Adrenal gland (tissue), 19 donors: ENCODE measurements at places on chromosomes 2 and 18. TPM values are rescaled to one million over a fixed set of nuclear protein-coding genes. Genes with fewer than 3 reads are reported as not detected.

DNA sequence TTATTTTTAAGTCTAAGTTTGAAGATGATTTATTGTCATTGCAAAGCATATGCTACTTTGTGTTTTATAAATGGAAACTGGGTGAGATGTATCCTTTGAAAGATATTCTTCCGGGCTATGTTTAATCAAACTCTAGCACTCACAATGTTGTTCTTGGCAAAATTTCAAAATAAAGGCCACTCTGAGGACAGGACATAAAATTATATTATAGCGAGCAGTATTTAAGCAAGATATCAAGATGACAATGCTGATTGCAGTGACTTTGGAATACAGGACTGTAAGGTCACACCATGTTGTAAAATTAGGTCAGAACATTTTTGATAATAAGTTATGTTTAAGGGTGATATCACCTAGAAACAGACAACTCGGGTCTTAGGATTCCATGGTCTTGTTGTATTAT is 14.2 kb downstream of the RPRM start:
- H3K4me1 ChIP-seq = no peaks in the 10 kb centered on the region
- H3K27me3 ChIP-seq = no peaks in the 10 kb centered on the region
- no peak overlapping the region for H3K4me3 ChIP-seq
- no peaks in the 10 kb centered on the region for H3K36me3 ChIP-seq

GRCh38 chr2:182324665-182325064 is 102.2 kb downstream of the PDE1A start:
- H3K4me1 ChIP-seq = no peaks in the 10 kb centered on the region
- H3K36me3 ChIP-seq = no peaks in the 10 kb centered on the region
- DNase-seq = no peak
- no peak overlapping the region for H3K4me3 ChIP-seq

Gene APOB
- 0.13 TPM for total RNA-seq

DNA sequence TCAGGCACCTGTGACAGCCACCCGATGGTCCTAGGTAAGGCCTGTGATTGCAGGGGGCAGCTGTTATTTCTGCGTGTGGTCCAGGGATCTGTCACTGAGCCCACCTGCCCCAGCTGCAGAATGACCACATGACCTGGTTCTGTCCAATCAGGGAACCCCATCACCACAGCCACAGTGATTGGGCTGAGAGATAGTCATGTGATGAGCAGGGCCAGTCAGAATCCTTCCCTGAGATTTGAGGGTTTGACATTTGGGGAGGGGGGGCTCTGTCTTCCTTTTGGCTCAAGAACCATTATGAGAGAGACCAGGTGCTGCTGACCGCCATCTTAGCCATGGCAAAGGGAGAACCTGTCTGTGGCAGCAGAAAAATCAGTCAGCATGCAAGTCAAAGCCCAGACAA is 147.2 kb downstream of the SMAD7 start:
- H3K4me1 ChIP-seq = peaks cover 6% of the 10 kb centered on the region
- H3K4me3 ChIP-seq = no peak overlapping the region
- H3K27ac ChIP-seq = no peak overlapping the region
- no peaks in the 10 kb centered on the region for H3K36me3 ChIP-seq

Gene MROH2A
- total RNA-seq = not detected

- H3K4me3 ChIP-seq = no peak overlapping the region
- no peaks in the 10 kb centered on the region for H3K36me3 ChIP-seq
- DNase-seq = no peak
- no peaks in the 10 kb centered on the region for H3K4me1 ChIP-seq
- no peaks in the 10 kb centered on the region for H3K27me3 ChIP-seq
Measured at GRCh38 chr2:136055929-136056688, 61.8 kb downstream of the CXCR4 start.

- no peak overlapping the region for H3K4me3 ChIP-seq
- DNase-seq = no peak
- no peaks in the 10 kb centered on the region for H3K27me3 ChIP-seq
- H3K27ac ChIP-seq = no peak overlapping the region
- H3K4me1 ChIP-seq = no peaks in the 10 kb centered on the region
Measured at GRCh38 chr2:224120986-224121385, 81.9 kb upstream of the SERPINE2 start.

- no peak overlapping the region for H3K4me3 ChIP-seq
- H3K36me3 ChIP-seq = no peaks in the 10 kb centered on the region
- no peak overlapping the region for H3K27ac ChIP-seq
- DNase-seq = no peak
Measured at GRCh38 chr2:46917628-46918027, 2.0 kb upstream of the MCFD2 start.

- H3K36me3 ChIP-seq = no peaks in the 10 kb centered on the region
- DNase-seq = no peak
- peaks cover 20% of the 10 kb centered on the region for H3K4me1 ChIP-seq
- no peak overlapping the region for H3K4me3 ChIP-seq
- H3K27me3 ChIP-seq = no peaks in the 10 kb centered on the region
- peak overlapping the region; percentile 37 for H3K27ac ChIP-seq
Measured at GRCh38 chr2:113285816-113286215, 7.1 kb upstream of the PAX8 start.

- H3K36me3 ChIP-seq = no peaks in the 10 kb centered on the region
- DNase-seq = no peak
Measured at GRCh38 chr2:33531549-33532059, 55.2 kb downstream of the RASGRP3 start.

- no peak overlapping the region for H3K27ac ChIP-seq
- no peak overlapping the region for H3K4me3 ChIP-seq
- DNase-seq = no peak
- no peaks in the 10 kb centered on the region for H3K36me3 ChIP-seq
Measured at GRCh38 chr2:24253303-24253919, 78.6 kb downstream of the FAM228A start.

GRCh38 chr2:206011018-206011614 is 74.9 kb downstream of the INO80D start:
- H3K36me3 ChIP-seq = peaks cover 39% of the 10 kb centered on the region
- H3K4me3 ChIP-seq = no peak overlapping the region
- no peaks in the 10 kb centered on the region for H3K4me1 ChIP-seq
- DNase-seq = no peak
- H3K27ac ChIP-seq = no peak overlapping the region

Gene UBXN2A
- 8.7 TPM for total RNA-seq

GRCh38 chr2:45778720-45779171 is 127.3 kb downstream of the PRKCE start:
- DNase-seq = peak; percentile 79
- no peak overlapping the region for H3K27ac ChIP-seq
- H3K27me3 ChIP-seq = no peaks in the 10 kb centered on the region
- no peaks in the 10 kb centered on the region for H3K36me3 ChIP-seq
- H3K4me1 ChIP-seq = no peaks in the 10 kb centered on the region

Gene FABP1
- total RNA-seq = 0.84 TPM

Gene TBR1
- total RNA-seq = not detected

Gene SULT1C2
- total RNA-seq = 0.39 TPM

DNA sequence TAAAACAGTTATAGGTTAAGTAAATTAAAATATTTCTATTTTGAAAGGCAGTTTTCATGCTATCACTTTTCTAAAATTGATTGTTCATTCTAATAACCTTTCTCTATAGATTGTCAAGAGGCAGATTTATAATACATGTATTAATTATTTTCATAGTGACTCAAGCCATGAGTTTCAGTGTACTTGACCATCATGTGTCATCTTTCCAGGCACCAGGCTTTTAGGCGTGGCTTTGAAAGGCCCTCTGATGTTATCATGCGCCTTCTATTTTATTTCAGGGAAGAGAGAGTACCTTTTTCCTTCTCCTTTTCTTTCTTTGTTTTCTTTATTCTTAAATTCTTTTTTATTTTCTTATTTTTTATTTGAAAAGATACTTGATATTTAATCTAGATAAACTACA is 128.3 kb upstream of the ETAA1 start:
- no peaks in the 10 kb centered on the region for H3K4me1 ChIP-seq
- no peak overlapping the region for H3K27ac ChIP-seq
- H3K27me3 ChIP-seq = no peaks in the 10 kb centered on the region
- no peak for DNase-seq
- no peak overlapping the region for H3K4me3 ChIP-seq

DNA sequence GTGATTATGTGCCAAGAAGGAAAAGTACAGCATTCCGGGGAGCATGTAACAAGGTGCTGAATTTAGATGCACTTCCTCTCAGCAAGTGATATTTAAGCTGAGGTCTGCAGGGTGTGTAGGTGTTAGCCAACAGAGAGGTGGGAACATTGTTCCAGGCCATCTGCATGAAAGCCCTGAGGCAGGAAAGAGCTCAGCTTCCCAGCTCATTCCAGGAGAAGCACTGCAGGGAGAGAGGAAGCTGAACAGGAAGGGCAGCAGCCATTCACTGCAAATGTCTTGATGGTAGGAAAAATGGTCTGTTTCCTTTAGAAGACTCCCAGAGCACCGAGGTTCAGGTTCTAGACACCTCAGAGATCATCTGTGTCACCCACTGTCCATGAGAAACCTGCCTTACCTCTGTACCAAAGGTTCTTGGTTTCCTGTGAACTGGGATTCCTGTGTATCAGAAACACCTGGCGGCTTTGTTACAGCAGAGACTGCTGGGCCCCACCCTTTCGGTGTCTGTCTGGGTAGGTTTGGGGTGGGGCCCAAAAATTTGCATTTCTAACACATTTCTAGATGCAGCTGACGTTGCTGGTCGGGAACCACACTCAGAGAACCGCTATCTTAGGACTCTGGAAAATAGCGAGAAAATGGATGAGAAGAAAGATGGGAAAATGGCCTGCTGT is 84.0 kb downstream of the RTN4 start:
- no peak for DNase-seq
- peaks cover 6% of the 10 kb centered on the region for H3K4me1 ChIP-seq
- no peak overlapping the region for H3K4me3 ChIP-seq

GRCh38 chr18:14089781-14090180 is 42.5 kb downstream of the ZNF519 start:
- DNase-seq = no peak
- H3K4me1 ChIP-seq = no peaks in the 10 kb centered on the region
- no peaks in the 10 kb centered on the region for H3K27me3 ChIP-seq
- H3K36me3 ChIP-seq = no peaks in the 10 kb centered on the region
- no peak overlapping the region for H3K4me3 ChIP-seq

- H3K27me3 ChIP-seq = no peaks in the 10 kb centered on the region
- no peak overlapping the region for H3K4me3 ChIP-seq
- H3K27ac ChIP-seq = peak overlapping the region; percentile 25
Measured at GRCh38 chr2:207881902-207882301, 112.2 kb upstream of the FZD5 start.

DNA sequence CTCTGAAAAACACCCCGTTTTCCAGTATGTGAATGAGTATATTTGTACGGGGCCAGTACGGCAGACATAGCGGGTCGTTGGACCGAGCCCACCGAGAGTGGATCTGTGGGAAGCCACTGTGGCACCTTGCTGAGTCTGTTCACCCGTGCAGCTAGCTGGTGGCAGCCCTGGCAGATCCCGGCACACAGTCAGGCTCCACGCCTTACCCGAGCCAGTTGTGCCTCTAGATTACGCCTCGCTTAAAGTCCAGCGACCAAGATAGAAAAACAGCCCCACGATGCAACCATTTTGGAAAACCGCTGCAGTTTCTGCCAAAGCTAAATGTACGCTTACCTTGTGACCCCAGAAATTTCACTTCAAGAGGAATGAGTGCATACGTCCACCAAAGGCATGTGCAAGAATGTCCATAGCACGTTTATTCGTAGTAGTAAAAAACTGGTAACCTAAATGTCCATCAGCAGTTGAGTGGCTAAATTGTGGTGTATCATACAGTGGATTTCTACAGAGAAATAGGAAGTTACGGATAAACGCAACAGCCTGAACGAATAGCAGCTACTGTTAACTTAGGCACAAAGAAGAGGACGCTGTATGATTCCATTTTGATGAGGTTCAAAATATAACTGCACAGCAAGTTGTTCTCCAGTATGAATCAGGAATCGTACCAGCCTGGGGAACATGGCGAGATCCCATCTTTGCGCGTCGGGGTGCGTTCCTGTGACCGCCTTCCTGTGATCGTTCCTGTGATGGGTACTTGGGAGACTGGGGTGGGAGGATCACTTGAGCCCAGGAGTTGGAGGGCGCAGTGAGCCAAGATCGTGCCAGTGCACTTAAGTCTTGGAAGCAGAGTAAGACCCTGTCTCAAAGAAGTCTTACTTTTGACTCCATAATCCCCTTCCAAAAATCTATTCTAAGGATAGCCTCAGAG is 688 bp upstream of the WDR33 start:
- H3K4me1 ChIP-seq = peaks cover 30% of the 10 kb centered on the region
- H3K36me3 ChIP-seq = no peaks in the 10 kb centered on the region
- no peak for DNase-seq
- H3K27ac ChIP-seq = peak overlapping the region; percentile 84

GRCh38 chr2:91748902-91749301 is 3057.4 kb downstream of the RPIA start:
- H3K36me3 ChIP-seq = no peaks in the 10 kb centered on the region
- no peaks in the 10 kb centered on the region for H3K27me3 ChIP-seq
- H3K4me1 ChIP-seq = no peaks in the 10 kb centered on the region
- no peak for DNase-seq

DNA sequence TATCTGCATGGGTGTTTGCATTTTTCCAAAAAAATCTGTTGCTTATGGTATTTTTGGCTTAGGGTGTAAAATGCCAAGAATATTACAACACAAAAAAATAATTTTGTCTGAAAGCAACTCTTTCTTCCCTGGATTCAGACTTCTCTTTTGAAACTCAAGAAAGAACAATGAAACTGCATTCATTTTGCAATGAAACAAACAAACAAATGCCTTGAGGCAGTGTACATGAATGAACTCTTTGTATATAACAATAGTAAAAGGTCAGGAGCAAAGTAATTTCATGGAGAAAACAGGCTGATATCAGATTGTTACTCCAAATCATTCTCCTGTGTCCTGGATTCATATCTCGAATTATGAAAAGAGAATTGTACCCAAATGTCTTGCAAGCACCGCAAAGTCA is 301.6 kb upstream of the CDH20 start:
- no peak overlapping the region for H3K4me3 ChIP-seq
- no peak overlapping the region for H3K27ac ChIP-seq
- no peaks in the 10 kb centered on the region for H3K36me3 ChIP-seq
- no peaks in the 10 kb centered on the region for H3K4me1 ChIP-seq
- H3K27me3 ChIP-seq = no peaks in the 10 kb centered on the region
- no peak for DNase-seq

- no peak for DNase-seq
- H3K4me3 ChIP-seq = no peak overlapping the region
- H3K36me3 ChIP-seq = no peaks in the 10 kb centered on the region
- H3K27me3 ChIP-seq = no peaks in the 10 kb centered on the region
Measured at GRCh38 chr2:215430528-215431187, 5.2 kb downstream of the FN1 start.

- H3K27me3 ChIP-seq = no peaks in the 10 kb centered on the region
- DNase-seq = no peak
- no peak overlapping the region for H3K4me3 ChIP-seq
- no peak overlapping the region for H3K27ac ChIP-seq
- H3K4me1 ChIP-seq = no peaks in the 10 kb centered on the region
- no peaks in the 10 kb centered on the region for H3K36me3 ChIP-seq
Measured at GRCh38 chr2:211709389-211709788, 829.2 kb downstream of the ERBB4 start.
